ENCODE measurements at places on chromosomes 11 and 22.

- DNase-seq: no peak
These were observed 163.3 kb downstream of the CEP164 start for GRCh38 chr11:117490911-117491310.

DNA sequence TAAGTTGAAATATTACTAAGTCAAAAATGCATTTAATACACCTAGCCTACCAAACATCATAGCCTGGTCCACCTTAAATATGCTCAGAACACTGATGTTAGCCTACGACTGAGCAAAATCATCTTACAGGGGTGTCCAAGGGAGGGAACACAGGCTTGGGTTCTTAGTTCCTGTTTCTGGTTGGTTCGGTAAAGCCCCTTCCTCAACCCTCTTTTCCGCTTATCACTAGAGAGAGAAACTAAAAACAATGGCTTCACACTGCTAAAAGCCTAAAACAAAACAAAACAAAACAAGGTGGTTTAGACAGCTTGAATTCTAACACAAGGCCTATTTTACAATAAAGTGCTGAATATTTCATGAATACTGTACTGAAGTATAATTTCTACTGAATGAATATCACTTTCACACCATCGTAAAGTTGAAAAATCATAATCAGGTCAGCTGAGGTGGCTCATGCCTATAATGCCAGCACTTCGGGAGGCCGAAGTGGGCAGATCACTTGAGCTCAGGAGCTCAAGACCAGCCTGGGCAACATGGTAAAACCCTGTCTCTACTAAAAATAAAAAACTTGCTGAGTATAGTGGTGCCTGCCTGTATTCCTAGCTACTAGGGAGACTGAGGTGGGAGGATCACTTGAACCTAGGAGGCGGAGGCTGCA, 118.0 kb downstream of the SIK3 start:
- DNase-seq: no peak

DNA sequence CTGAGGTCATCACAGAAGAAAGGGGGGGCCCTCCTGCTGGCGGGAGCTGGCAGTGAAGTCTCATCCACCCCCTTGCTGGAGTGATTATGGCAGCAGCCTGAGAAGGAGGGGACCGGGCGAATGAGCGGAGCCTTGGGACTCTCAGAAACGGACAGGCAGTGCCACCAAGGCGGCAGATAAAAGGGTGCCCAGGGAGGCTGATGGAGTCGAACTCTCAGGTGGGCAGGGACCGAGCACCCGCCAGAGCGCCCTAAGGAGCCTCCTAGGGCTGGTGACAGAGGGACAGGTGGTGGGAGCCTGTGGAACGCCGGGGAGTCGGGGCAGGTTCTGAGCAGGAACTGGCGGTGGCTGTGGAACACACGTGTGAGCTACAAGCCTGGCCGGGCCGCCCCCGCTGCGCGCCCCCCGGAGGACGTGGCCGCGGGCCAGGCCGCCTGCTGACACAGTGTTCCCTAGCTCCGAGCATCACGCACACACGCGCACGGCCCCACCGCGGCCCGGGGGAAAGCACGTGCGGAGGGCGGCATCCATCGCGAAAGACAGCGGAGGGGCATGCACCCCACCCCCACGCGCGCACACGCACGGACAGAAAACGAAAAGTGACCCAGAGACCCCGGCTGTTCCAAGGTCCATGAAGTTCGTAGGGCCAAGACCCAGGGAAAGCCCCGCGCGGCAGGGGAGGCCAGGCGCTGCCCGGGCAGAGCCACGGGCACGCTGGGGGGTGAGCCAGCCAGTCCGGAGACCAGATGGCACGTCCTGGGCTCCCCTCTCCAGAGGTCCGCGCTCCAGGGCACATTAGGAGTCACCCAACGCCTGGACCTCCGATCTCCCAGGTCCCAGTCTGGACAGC, 1.0 kb downstream of the VWCE start:
- peak; percentile 50 for DNase-seq

GRCh38 chr11:68381716-68382115, 69.3 kb downstream of the LRP5 start:
- DNase-seq: no peak

DNA sequence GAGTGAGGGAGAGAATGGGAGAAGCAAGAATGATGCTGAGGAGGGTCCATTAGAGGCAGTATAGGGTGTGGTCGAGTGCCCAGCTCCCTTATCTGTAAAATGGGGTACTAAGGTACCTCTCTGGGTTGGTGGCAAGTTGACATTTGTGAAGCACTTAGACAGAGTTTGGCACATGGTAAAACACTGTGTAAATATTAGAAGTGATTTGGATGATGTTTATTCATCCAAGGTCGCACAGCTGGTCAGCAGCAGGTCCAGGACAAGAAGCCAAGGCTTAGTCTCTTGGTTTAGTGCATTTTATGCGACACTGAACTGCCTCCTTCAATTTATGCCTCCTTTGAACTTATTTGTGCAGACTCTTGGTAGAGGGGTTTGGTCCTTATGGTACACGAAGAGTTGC, 19.4 kb downstream of the KREMEN1 start:
- no peak for DNase-seq

DNA sequence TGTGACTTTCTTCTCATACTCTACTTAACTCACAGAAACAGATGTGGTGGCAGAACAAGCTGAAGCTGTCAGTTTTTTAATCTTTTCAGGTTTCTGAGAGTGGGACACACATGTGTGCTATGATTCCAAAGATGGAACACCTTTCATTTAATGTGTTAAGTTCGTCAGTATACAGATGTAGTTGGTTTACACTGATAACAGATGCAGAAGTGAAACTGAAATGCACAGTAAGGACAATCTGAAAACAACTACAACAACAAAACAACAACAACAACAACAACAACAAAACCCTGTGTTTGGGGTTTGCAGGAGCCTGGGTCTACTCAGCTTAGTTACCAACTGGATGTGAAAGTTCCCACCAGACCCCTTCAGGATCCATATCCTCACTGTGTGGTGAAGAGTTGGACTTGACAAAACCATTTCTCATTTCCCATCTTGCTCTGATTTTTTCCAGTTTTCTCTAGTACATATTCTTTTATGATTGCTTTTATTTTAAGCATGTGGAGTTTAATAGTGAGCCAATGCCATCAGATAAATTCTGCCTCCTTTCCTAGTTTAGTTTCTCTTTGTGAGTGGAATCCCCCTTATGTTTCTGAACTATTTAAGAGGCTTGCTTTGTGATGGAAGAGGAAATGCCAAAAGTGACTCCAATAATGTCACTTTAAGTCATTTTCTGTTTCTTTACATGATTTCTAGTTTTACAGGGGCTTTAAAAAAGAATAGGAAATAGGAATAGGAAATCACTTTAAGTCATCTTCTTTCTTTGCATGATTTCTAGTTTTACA, 47.8 kb downstream of the ARHGAP42 start:
- no peak for DNase-seq

DNA sequence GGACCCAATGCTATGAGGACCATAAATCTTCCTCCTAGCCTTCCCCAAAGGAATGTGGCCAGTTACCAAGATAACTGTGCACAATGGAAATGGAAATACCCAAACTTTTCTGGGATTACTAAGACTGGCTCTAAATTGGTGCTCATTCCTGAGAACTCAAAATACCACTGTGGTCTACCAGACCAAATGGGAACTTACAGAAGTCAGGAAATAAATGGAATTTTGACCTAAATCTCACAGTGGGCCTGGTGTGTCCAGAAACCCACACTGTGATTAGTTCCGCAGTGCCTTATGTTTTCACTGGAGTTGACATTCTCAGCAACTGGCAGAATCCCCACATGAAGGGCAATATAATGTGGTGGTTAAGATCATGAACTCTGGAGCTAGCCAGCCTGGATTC, 99.4 kb upstream of the ZC3H12C start:
- DNase-seq: no peak

DNA sequence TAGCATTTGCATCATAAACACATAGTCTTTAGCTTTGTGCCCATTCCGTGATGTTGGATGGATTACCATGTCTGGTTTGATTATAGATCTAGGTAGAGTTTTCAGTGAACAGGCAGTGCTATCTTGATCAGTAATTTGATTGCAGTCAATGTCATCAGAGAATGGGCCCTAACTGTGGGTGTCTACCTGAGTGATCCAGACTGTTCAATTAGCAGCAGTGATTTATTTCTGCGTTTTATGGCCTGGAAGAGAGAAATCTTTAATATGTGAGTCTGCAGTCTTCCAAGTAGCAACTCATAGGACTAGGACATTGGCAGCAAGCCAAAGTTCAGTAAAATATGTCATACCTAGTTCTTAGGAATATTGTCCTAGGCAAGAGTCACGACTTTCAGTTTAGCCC, 80.3 kb downstream of the CASP12 start:
- no peak for DNase-seq

DNA sequence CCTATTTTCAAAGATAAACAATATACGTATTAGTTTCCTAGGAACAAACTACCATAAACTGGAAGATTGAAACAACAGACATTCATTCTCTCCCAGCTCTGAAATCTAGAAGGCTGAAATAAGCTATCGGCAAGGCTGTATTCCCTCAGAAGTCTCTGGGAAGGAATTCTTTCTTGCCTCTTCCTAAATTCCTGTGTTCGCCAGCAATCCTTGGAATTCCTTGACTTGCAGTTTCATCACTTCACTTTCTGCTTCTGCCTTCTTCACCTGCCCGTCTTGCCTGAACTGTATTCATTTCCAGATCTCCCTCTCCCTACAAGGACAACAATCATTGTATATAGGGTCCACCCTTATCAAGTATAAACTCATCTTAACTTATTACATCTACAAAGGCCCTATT, 17.7 kb upstream of the PRDM10 start:
- DNase-seq: peak; percentile 75

DNA sequence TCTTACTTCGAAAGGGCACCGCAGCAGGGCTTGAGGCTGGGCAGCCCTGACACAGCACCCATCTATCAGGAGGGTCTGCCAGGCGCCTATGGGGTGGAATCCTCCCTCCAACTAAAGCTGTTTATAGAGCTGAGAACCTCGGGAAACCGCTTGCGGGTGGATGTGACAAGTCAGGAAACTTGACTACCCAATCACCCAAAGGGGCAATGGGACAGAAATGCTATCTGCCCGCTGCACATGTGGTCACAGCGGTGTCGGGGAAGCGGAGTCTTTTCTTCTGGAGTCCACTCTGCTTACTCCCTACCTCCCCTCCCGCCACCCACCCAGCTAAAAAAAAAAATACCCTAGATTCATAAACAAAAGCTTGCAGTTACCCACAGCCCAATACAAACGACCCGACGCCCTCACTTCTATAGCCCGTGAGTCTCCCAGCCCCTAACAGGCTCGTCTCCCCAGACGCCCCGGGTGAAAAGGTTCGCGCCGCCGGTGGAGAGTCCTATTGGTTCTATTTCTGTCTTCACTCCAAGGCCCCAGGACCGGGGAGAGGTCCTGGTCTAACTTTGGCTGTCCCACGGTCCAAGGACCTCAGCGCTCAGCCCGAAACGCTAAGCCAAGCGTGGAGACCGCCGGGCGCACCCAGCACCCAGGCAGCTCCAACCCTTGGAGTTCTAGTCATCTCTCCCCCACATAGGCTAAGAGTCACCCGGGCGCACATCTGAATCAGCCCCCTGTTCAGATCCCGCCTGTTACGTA, 1.4 kb downstream of the TRPC6 start:
- DNase-seq: peak; percentile 25

- DNase-seq: no peak
These were observed 69.3 kb upstream of the TNRC6B start for GRCh38 chr22:40108396-40108795.

DNA sequence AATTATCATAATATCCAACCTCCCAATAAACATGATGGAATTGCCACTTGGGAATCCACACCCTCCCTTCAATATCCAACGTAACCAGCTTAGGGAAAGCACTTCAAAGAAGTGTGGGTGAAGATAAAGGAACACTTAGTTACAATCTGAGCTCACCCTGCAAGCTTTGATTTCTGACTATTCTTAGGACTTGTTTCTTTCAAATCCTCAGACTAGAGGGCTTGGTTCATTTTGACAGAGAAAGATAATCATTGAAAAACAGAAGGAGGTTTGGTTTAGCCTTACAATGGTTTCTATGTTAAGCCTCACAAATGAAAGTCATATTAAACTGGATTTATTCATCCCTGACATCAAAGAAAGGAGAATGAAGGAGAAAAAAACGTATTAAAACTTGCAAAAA, 57.9 kb upstream of the SYT13 start:
- DNase-seq: no peak

DNA sequence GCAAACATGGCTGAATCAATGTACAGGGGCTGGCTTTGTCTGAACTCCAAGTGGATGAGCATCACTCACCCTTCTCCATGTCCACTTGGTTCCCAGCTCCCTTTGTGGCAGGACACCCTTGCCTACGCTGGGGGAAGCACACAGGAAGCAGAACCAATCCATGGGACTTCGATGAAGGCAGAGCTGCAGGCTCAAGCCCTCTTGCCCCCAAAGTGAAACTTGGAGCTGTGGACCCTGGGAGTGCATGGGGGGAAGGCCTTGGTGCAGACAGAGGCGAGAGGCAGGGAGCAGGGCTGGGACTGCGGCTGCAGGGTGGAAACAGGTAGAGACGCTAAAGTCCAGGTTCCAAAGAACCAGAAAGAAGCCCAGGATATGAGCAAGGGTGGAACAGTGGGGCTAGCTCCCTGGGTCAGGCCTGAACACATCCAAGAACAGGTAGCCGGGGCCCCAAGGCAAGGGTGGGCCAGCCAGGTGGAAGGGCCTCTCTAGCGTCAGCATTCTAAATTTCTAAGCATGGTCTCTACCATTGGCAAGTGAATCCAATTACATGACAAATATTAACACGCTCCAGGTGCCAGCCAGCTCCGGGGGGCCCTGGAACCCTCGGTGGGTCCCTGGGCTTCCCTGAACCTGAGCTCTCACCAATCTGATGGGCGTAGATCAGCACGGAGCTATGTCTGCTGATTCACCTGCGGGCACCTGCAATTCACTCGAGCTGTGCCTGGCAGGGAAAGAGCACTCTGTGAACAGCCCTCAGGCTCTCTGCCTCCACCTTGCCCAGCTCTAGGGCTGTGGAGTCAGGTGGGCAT, 532.8 kb downstream of the BRD1 start:
- DNase-seq: no peak

GRCh38 chr11:74024261-74025029, 15.6 kb upstream of the UCP3 start:
- no peak for DNase-seq

GRCh38 chr11:123111465-123111864, 49.5 kb upstream of the HSPA8 start:
- peak; percentile 91 for DNase-seq

- DNase-seq: no peak
These were observed 76.7 kb upstream of the BARX2 start for GRCh38 chr11:129298988-129299387.

- DNase-seq: peak; percentile 88
These were observed at the start of gene THY1 for GRCh38 chr11:119422809-119423508. Gene THY1 (minus strand): TSS chr11:119423172. CDS start chr11:119420905, 2,267 bp downstream.

- DNase-seq: no peak
These were observed 315.1 kb upstream of the API5 start for GRCh38 chr11:42996421-42997307.

- DNase-seq: no peak
These were observed 5.6 kb downstream of the AP1B1 start for GRCh38 chr22:29382580-29383302.

GRCh38 chr22:35479359-35479758, 61.3 kb upstream of the RASD2 start:
- no peak for DNase-seq

Data from GM23338 (cell line).